Fibroblast of skin of scalp (primary cell): ENCODE measurements at places on chromosomes 7 and 10.

- DNase-seq = no peak
Observed at GRCh38 chr7:133678137-133678814, 425.4 kb downstream of the EXOC4 start.

GRCh38 chr7:127251036-127251464, 1.7 kb downstream of the GRM8 start:
- DNase-seq = no peak

- no peak for DNase-seq
Observed at GRCh38 chr10:104139221-104139620, 17.2 kb downstream of the SFR1 start.

- DNase-seq = no peak
Observed at GRCh38 chr10:97016728-97017473, 168.9 kb downstream of the SLIT1 start.

GRCh38 chr10:13421382-13421917, 73.4 kb upstream of the SEPHS1 start:
- no peak for DNase-seq

- peak; percentile 18 for DNase-seq
Observed at GRCh38 chr10:124058346-124059003, 34.9 kb downstream of the CHST15 start.

DNA sequence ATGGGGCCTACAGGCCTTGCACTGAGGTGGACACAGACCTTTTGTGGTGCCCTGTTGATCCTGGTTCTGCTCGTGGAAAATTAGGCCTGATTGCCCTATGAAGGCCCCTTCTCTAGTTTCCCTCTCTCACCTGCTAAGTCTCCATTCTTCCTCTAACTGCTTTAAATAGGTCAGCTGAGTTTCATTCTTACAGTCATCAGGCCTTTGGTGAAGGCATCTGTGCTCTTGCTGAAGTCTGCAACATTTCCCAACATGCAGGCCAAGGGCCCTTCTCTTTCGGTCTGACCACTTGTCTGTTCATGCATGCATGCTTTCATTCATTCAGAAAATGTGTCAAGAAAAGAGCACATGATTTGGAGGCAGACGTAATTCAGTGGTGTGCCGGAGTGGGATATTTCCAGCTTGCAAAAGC, 244.0 kb downstream of the BUB3 start:
- DNase-seq = no peak

- DNase-seq = no peak
Observed at GRCh38 chr10:110574420-110574819, 6.9 kb downstream of the SMC3 start.

- no peak for DNase-seq
Observed at GRCh38 chr7:158093156-158093796, 494.3 kb downstream of the PTPRN2 start.
